ENCODE measurements at places on chromosomes 3 and 15. TPM values are rescaled to one million over a fixed set of nuclear protein-coding genes. Genes with fewer than 3 reads are reported as not detected.

The LARP6 gene
- 11.9 TPM for total RNA-seq

The HIGD2B gene
- not detected for total RNA-seq

- DNase-seq, result no peak
Measured at GRCh38 chr15:67156426-67156825, 91.0 kb downstream of the SMAD3 start.

DNA sequence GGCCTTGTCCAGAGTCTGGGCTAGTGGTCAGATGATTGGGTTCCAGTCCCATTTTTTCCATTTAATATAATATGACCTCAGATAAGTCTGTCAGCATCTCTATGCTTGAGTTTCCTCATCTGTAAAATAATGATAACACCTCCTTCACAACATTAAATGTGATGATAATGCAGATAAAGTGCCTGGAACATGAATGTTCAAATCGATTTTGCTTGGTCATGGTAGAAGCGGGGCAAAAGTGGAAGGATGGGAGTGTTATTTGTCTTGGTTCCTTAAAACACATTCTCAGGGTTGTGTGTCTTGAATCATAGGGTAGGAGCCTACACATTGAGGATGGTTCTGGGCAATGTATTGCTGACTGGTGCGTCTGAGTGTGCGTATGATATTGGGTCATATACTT is 16.9 kb downstream of the ARIH2 start:
- DNase-seq, result no peak
